ENCODE measurements at places on chromosomes 1 and 21.
A peak's percentile ranks its signal among the peaks of the same experiment; 100 is the strongest.

DNA sequence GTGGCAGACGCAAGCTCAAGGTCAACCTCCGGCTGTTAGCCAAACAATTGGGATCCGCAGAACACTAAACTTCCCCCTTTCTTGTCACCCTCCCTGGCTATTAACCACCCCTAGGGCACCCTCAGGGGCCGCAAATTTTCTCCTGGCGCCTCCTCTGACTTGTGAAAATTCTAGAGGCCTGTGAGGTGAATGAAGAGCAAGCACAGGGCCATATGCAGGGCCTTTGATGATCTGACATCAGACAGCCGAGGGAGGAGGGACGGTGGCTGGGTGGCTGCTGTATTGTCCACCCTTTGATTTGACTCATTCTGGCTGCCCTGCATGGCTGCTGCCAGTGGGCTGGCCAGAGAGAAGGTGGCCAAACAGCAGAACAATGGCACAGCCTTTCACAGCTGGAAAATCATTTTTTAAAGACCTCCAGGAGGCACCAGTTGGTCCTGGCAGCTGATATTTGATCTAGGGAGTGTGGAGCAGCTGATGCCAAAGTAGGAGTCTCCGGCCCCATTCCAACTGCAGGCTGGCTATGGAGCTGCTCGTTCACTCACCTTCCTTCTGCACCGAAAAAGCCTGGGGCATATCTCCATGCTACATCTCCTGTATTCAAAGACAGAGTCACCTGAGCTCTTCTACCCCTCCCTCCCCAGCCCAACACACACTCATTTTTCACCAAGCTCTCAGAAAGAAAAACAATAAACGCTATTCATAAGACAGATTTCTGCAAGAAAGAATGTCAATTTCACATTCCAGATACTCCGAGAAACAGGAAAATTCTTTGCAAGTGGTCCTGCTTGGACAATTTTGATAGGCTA lies 44.9 kb upstream of the BARHL2 start:
- no peak for DNase-seq

DNA sequence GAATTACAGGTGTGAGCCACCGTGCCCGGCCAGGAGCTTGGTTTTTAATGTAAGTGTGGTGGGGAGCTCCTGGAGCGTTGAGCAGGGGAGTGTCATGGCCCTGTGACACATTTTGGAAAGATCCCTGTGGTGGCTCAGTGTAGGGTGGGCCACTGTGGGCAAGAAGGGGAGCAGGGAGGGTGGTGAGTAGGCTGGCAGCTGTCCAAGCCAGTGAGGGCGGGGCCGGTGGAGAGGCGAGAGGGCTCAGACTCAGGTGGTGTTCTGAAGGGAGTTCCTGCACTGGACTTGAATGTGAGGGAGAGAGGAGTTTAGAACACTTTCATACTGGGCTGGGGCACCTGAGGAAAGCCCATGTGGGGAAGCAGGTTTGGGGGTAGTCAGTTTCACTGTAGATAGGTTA lies 3.1 kb upstream of the EVA1B start:
- no peak for DNase-seq

DNA sequence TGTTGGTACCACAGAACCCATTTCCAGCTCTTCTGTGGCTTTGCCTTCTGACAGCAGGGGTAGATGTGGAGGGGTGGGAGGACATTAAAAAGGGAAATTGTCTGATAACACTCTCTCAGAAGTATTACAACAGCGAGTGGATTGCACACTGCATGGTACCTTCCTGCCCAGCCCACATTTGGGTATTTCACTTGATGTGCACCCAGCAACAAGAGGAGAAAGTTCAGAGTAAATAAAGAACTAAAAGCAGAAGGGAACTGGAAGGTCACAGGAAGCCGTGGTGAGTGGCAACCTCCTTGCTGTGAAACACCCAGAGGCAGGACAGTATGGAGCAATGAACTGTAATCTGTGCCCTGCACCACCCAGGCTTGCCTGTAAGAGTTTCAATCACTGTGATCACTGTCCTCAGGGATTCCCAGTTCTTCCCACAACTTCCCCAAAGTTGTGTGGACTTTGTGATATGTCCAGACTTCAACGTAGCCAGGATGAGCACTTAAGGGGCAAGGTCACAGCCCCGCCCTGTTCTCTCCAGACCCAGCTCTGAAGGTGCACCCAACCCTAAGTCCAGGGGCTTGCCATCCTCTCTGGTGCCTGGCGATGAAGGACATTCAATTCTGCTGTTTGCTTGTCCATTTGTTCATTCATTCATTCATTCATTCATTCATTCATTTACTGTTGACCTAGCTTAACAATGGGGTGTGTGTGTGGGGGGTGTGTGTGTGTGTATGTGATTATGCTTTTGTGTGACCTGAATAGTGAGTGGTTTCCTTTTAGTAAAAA lies 18.7 kb upstream of the F5 start:
- peak; percentile 86 for DNase-seq

- DNase-seq, result no peak
Observed at GRCh38 chr1:94304553-94304952, 67.2 kb upstream of the ARHGAP29 start.

- no peak for DNase-seq
Observed at GRCh38 chr1:198830412-198830811, 191.6 kb downstream of the PTPRC start.

DNA sequence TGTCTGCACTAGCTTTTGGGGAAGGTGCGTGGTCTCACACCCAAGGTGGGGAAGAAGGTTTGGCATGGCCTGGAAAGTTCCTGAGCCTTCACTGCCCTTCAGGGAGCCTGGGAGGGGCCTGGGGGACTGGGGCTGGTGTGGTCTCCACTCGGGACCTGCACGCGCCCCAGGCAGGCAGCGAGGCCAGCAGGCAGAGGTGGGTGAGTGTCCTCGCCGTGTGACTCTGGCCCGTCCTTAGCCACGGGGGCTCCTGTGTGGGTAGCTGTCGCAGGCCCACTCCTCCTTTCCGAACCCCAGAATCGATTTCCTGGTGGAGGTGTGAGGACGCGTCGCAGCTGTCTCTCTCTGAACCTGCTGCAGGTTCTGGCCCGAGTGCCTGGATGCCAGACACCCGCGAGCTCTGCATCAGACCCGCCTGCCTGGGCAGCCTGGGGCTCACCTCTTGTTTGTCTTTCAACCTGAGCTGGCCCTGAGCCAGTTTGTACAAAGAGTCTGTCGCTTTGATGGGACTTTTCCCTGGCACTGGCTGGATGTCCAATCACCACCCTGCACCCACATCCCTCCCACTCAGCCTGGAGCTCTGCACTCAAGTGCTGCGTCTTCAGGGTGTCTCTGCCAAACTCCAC lies 36.0 kb upstream of the SLC19A1 start:
- DNase-seq, result no peak
